ENCODE measurements at places on chromosomes 1 and 21.

DNA sequence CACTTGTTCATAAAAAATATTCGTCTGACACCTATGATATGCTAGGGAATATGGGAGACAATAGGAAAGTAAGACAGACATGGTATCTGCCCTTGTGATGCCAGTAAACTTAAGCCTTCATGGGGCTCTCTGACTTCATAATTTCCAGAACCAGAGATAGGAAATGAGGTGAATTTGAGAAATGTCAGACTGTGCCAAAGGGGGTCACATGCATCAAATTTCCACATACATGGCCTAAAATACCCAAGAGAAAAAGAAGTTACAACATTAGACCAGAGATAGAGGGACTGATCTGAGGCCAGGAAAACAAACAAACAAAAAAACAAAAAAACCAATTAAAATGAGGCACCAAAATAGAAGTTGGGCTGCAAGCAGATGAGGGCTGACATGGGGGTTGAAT is 75.7 kb downstream of the DISC1 start:
- no peak for DNase-seq

- DNase-seq = no peak
Measured at GRCh38 chr1:205537386-205538018, 33.0 kb downstream of the CDK18 start.

DNA sequence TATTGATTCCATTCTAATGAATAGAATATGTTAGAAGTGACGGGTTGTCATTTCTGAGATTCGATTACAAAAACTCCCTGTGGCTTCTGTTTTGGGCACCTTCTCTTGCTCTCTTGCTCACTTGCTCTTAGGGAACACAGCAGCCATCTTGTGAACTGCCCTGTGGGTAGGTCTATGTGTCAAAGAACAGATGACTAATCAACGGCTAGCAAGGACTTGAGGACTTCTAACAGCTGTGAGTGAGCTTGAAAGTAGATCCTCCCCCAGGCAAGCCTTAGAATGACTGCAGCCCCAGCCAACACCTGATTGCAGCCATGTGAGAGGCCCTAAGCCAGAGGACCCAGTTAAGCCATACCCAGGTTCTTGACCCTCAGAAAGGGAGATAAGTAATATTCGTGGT is 49.3 kb downstream of the AZIN2 start:
- no peak for DNase-seq

- DNase-seq = no peak
Measured at GRCh38 chr1:22892789-22893188, 79.9 kb downstream of the LACTBL1 start.

DNA sequence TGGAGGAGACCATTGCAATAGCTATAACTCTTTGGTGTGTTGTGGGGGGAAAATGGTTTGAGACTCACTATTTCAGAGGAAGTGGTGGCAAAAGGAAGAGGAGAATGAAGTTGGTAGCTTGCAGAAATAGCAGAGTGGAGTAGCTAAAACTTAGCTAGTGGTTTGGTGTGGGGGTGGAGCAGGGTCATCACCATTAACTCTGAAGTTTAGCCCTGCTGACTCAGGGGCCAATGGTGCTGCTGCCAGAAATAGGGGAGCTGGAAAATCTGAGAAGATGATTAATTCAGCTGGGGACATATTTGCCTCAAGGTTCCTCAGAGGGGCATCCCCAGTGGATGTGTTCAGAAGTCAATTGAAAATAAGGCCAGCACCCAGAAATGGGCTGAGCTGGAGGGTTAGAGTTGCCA is 65.4 kb downstream of the RUNX1 start:
- DNase-seq = peak; percentile 47

DNA sequence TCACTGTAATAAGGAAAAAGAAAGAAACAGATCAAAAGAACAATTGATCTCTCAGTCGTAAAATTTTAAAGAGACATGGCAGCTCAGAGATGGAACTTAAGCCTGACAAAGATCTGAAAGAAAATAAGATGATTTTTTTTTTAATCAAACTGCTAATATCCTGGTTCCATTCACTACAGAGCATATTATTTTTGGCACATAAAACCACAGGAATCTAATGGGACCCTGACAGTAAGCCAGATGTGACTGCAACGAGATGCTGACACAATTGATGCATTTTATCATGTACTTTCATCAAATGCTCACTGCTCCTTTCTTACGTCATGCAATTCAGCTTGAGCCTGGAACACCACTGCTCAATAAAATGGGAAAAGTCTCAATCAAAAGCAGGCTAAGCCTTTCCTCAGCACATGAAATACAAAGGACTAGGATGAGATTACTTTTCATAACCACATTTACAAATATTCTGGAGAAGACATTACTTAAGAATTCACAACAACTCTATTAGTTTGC is 16.6 kb downstream of the GPATCH2 start:
- no peak for DNase-seq

DNA sequence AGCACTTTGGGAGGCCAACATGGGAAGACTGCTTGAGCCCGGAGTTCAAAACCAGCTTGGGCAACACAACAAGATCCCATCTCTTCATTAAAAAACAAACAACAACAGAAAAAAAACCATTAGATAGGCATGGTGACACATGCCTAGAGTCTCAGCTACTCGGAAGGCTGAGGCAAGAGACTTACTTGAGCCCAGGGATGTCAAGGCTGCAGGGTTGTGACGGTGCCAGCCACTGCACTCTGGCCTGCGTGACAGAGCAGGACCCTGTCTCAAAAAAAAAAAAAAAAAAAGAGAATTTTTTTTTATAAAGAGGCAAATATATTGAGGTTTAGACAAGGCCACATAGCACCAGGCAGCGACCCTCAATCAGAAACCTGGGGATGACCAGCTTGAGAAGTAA is 62.7 kb downstream of the HSF2BP start:
- no peak for DNase-seq

DNA sequence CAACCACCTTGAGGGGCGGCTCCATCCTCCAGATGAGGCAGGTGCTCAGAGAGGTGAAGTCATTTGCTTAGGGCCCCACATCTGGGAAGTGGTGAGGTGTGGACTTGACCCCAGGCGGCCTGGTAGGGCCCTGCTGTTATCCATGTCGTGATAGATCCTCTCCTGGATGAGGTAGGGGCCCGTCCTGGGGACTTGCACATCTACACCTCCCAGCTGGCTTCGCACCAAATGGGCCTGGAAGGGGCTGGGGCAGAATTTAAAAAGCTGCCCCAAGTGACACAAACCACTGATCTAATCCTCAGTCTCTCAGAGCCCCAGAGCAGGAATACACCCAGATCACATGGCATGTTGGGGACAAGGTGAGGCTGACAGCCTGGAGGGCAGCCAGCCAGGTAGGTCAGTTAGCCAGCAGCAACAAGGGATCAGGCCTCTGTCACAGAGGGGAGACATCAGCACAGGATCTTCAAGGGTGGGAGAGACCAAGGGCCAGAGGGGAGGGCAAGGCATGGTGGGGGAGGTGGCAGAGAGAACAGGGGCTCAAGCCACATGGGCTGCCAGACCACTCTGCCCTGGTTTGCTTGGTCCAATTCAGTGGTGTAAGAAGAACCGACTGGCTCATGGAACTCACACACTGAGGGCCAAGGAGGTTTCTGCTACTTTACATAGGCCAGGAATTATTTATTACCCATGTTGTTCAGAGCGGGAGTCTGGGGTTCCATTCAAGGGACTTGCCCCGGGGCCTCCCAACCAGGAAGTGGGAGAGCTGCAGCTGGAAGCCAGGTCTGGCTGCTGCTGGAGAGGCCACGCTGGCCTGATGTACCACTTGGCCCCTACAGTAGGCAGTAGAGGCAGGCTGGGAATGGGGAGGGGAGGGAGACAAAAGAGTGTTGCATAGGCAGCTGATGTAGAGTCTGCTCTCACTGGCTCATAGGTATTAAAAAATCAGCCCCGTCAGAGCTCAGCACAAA is 12.1 kb downstream of the LRP8 start:
- DNase-seq = no peak

DNA sequence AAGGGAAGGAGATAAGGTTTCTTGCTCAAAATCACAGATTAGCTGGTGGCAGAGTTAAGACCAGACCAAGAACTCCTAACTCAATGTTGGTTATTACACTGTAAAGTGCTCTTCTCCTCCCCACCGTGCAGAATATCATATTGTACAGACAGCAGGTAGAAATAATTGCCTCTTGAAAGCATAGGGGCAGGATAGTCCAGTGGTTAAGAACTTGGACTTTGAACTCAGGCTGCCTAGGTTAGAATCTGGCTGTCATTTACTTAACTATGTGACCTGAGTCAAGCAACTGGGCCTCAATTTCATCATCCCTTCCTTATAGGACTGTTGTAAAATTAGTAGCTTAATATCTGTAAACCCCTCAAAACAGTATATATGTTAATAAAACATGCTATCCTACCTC is 114.9 kb upstream of the HIVEP3 start:
- DNase-seq = no peak

GRCh38 chr1:23101101-23101827 is 67.4 kb downstream of the LUZP1 start:
- no peak for DNase-seq

GRCh38 chr1:214569357-214570004 is 18.1 kb upstream of the PTPN14 start:
- peak; percentile 43 for DNase-seq

GRCh38 chr1:154765970-154766369 is 104.1 kb downstream of the KCNN3 start:
- DNase-seq = peak; percentile 70

DNA sequence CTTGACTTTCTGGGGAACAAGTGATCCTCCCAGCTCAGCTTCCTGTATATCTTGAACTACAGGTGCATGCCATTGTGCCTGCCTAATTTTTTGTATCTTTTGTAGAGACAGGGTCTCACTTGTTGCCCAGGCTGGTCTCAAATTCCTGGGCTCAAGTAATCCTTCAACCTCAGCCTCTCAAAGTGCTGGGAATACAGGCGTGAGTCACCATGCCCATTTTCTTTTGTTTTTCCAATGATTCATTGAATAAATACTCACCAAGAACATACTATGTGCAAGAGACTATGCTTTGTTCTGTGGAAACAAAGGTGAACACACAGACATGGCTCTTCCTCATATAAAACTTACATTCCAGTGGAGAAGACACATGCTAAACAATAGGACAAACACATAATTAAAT is 407.8 kb upstream of the DAB1 start:
- DNase-seq = no peak

DNA sequence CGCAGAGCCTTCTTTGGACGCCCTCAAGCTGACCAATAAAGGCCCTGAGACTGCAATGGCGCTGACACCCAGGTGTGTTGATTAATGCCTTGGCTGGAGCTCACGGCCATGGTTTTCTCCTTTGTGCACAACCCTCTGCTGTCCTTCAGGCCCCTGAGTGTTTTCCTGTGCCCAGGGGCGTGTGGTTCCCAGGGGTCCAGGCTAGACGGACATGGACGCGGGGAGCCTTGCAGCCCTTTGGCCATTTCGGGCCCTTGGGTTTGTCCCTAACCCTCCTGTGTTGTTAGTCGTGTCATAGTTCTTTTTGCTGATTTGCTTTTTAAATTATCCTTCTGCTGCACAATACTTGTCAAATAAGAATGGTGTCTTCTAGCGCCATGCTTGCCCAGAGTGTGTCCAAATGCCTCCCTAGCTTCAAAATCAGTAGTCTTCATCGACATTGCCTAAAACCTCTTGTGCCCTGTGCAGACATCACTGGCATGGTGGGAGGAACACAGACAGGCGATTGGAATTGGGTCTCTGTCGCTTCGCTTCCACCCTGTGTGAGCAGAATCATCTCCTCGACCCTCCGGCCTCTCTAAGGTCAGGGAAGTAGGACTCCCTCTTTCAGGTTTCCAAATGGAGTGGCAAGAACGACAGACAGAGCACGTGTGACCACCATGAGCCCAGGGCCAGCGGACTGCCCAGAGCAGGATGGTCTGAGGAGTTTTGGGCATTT is 1.9 kb downstream of the KRTAP10-4 start:
- no peak for DNase-seq

- no peak for DNase-seq
Measured at GRCh38 chr1:84665703-84666317, 24.5 kb downstream of the SSX2IP start.

DNA sequence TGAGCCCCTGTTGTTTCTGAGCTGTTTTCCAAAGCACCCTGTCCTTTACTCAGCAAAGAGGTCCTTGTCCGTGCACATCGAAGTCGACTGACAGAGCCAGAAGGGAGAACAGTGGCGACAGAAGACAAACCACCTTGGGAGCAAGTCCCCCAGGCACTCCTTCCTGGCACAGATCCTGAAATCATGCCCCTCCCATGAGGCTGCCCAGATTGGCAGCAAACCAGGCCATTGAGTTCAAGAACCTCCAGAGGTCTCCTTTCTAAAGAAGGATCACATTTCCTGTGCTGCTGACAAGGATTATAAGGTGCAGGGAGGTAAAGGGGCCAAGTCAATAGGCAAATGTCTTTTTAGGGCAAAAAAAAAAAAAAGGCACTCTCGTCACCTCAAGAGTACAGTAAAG is 84.7 kb upstream of the HIVEP3 start:
- no peak for DNase-seq

DNA sequence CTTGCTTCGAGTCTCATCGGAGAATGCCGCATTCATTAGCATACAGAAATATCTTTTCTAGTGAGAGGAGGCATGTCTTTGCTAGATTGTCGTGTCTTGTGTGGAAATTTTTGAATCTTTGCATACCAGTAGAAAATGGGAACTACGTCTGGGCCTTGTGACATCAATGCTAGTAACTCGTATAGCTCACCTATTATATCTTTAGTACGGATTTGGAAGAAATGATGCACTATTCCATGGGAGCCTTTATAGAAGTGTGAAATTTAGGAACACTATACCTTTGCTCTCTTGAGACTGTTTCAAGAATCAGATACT is 835 bp downstream of the UHMK1 start:
- DNase-seq = no peak

DNA sequence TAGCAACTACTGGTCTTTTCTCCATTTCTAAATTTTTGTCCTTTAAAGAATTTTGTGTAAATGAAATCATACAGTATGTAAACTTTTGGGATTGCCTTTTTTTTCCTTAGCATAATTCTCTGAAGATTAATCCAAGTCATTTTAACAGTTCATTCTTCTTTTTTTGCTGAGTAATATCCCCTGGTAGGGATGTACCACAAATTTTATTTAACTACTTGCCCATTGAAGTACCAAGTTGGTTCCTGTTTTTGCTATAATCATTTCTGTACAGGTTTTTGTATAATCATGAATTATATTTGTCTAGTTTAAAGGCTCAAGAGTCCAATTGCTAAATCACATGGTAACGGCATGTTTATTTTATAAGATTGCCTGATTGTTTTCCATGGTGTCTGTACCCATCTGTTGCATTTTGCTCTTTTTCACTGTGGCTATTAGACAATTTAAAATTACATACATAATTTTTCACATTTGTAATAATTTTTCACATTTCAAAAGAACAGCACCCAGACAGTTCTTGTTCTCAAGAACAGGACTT is 891.1 kb downstream of the USP25 start:
- DNase-seq = no peak

DNA sequence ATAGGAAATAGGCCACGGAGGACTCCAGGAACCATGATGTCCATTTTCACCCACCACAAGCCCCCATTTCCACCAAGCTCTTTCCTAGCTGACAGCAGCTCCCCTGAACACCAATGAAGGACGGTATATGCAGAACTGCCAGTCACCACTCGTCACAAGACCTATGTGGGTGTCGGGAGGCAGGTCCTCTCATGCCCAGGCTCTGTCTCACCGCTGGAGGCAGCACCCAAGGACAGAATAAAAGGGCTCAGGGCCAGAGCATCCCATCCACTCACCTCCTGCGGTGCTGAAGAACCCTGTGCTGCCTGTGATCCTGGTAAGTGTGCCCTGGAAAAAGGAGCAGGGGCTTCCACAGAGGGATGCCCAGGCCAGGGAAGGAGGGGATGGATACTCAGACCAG is at the start of gene LCE1F:
Gene LCE1F, plus strand, starts transcription at position 266 of the 400 bp plus-strand sequence. CDS start 1,232 bp downstream, outside the sequence.
- DNase-seq = no peak

Data from AG20443 (cell line).